ENCODE measurements at places on chromosomes 3 and 15.

DNA sequence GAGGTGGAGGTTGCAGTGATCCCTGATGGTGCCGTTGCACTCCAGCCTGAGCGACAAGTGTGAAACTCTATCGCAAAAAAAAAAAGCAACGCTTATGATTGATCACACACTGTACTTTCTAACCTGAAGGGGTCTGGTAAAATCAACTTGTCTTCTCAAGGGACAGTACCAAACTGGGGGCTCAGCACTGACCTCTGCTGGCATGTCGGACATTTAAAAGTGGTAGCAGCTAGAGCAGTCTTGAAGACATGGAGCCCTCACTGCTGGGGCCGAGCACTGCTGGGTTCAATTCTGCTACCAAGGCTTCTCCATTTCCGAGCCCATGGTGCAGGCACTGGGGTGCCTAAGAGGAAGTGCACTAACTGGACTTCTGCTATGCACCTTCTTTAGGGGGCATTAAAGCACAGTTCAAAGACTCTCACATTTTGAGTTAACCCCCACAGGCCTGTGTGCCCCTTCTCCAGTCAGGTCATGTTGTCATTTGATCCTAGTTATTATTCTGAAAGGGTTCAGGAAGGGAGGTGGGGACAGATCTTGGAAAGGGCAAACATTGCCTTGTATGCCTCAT, 26.4 kb upstream of the LAMP3 start:
- H3K4me3 ChIP-seq: no peak overlapping the region
- no peak for DNase-seq
- H3K36me3 ChIP-seq: no peaks in the 10 kb centered on the region
- H3K27ac ChIP-seq: no peak overlapping the region
- H3K4me1 ChIP-seq: no peaks in the 10 kb centered on the region
- no peaks in the 10 kb centered on the region for H3K27me3 ChIP-seq

GRCh38 chr15:65476903-65477302, 40.6 kb downstream of the DPP8 start:
- DNase-seq: no peak
- no peaks in the 10 kb centered on the region for H3K4me1 ChIP-seq
- peaks cover 12% of the 10 kb centered on the region for H3K36me3 ChIP-seq
- no peaks in the 10 kb centered on the region for H3K27me3 ChIP-seq
- H3K4me3 ChIP-seq: no peak overlapping the region
- H3K27ac ChIP-seq: no peak overlapping the region

DNA sequence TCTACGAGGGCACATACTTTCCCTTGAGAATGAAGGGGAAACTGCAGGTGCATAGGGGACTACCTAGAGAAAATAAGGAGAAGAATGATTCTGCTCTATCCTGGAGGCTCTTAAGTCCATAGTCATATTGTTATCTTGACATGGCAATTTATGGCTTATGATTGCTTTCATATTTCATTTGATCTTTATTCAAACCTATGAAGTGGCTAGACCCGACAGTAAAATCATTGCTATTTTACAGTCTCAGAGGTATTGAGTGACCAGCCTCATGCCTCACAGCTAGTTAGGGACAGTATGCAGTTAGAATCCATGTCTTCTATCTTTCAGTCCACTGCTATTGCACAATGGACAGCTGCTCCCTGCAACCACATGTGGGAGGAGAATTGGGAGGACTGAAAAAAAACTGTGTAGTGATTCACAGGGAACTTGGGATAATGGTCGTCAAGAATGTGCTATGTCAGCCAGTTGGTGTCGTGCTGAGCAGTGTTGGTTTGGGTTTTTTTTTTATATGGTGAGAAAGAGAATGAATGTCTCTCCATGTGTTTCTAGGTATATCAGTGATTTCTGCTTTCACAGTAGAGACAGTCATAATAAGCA, 63.2 kb upstream of the SPPL2A start:
- no peak for DNase-seq
- no peaks in the 10 kb centered on the region for H3K36me3 ChIP-seq
- H3K4me1 ChIP-seq: no peaks in the 10 kb centered on the region
- no peak overlapping the region for H3K4me3 ChIP-seq
- no peaks in the 10 kb centered on the region for H3K27me3 ChIP-seq

DNA sequence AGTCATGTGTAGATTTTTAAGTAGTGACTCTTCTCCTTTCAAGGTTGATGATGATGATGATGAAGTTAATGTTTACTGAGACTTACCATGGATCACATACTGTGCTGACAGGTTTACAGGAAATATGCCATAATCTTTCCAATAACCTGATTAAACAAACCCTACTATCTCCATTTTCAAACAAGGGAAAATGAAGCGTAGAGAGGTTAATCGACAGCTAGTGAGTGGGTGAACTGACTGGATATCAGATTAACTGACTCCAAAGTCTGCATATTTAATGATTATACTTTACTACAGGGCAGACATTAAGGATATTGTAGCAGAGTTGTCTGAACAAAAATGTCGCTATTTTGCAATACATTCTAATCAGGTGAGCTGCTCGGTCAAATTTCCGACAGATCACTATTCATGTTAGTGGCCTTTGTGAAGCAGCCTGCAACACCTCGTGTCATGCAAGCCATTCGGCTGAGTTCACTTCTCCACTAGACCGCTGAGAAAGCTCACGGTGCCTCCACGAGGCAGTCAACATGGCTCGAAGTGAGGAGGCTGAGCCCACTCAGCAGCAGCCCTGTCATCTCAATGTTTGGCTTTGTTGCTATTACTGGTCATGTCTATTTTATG, 264.2 kb downstream of the NFKBIZ start:
- no peak for DNase-seq
- no peaks in the 10 kb centered on the region for H3K4me1 ChIP-seq
- H3K27ac ChIP-seq: no peak overlapping the region

DNA sequence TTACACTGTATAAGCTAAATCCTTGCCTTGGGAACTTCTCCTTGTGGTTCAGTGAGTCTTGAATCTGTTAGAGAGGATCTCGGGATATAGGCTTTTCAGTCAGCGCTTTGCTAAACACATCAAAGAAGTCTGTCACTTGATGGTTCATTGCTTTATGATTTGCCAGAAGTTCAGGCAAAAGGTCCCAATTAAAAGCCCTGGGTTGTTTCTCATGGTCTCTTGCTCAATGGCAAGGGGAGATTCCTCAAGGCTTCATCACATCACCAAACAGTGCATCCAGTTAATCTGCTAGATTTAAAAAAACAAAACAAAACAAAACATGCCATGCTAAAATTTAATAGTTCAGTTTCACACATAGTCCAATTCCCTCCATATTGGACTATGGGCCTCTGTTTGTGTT, 114.8 kb downstream of the FILIP1L start:
- H3K36me3 ChIP-seq: no peaks in the 10 kb centered on the region
- H3K4me1 ChIP-seq: no peaks in the 10 kb centered on the region
- no peak overlapping the region for H3K27ac ChIP-seq
- no peak overlapping the region for H3K4me3 ChIP-seq

DNA sequence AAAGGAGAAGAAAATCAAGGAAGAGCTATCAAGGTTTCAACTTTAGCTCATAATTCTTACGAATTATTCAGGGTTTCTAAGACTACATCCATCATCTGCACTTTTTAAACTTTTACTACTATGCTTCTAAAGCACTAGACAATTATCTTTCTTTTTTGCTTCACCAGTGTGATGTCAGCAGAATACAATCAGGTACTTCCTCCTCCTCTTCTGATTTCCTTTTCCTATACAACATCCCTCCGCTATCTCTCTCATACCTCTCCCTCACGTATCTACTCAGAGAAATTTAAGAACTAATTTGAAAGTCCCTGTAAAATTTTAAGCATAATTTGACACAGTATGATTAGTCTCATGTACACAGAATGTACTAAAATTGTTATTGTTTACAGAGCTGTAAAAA, 47.3 kb upstream of the USP50 start:
- H3K27ac ChIP-seq: no peak overlapping the region
- no peaks in the 10 kb centered on the region for H3K4me1 ChIP-seq
- no peaks in the 10 kb centered on the region for H3K27me3 ChIP-seq
- no peak for DNase-seq
- no peak overlapping the region for H3K4me3 ChIP-seq
- H3K36me3 ChIP-seq: peaks cover 29% of the 10 kb centered on the region

DNA sequence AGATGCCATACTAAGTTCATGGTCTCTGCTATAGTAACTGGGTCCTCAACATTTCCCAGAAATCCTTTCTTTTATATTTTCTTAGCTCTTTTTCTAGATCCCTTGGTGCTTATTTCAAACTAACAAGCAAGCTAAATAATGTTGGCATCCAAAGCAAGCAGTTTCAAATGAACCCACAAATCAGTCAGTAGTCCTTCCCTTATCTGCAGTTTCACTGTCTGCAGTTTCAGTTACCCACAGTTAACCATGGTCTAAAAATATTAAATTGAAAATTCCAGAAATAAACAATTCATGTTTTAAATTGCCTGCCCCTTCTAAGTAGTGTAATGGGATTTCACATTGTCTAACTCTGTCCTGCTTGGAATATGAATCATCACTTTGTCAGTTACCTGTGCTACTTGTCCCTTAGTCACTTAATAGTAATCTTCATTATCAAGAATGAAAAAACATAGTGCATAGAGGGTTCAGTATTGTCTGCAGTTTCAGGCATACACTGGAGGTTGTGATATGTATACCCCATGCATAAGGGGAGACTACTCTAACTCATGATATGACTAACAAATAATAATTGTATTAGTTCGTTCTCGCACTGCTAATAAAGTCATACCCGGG, 633.7 kb downstream of the MECOM start:
- no peak for DNase-seq
- no peaks in the 10 kb centered on the region for H3K27me3 ChIP-seq
- H3K4me1 ChIP-seq: no peaks in the 10 kb centered on the region
- no peak overlapping the region for H3K27ac ChIP-seq
- H3K36me3 ChIP-seq: no peaks in the 10 kb centered on the region
